ENCODE measurements at places on chromosomes 3 and 15.

DNA sequence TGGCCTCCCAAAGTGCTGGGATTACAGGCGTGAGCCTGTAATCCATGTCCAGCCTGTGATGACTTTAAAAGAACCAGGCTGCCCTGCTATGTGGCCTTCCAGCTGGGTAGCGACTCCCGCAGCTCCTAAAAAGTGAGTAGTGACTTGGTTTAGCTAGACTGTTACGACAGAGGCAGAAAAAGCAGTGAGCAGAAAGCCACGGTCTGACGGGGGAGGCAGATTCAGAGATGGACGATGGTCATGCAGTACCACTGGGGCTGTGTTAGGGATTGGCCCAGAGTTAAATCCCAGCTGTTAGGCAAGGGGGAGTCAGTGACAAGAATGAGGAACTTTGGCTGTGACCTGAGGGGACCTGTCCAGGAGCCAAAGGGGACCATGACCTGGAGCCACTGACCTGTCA lies 3.1 kb upstream of the RPL29 start:
- no peak for DNase-seq
- no peaks in the 10 kb centered on the region for H3K4me1 ChIP-seq
- H3K36me3 ChIP-seq, result peaks cover 11% of the 10 kb centered on the region
- H3K27me3 ChIP-seq, result no peaks in the 10 kb centered on the region
- no peak overlapping the region for H3K4me3 ChIP-seq

DNA sequence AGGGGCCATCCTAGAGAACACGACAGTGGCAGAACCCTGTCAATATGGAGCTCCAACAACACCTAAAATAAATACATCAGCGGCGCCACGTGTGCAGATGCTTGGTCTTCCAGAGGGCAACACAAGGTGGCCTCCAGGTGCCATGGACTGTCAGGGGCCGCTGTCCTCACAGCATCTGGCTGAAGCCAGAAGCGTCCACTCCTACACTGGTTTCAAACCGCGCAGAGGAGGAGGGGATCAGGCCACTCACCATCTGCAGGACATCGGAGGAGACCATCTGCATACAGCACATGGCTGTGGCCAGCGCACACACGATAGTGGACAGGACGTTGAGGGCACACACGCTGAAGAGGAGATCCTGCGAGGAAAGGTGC lies 118.2 kb downstream of the NSMCE3 start:
- no peaks in the 10 kb centered on the region for H3K36me3 ChIP-seq
- H3K4me3 ChIP-seq, result no peak overlapping the region
- no peaks in the 10 kb centered on the region for H3K4me1 ChIP-seq
- no peak overlapping the region for H3K27ac ChIP-seq

GRCh38 chr3:184440151-184440550 lies 60.3 kb downstream of the CHRD start:
- DNase-seq, result no peak
- no peak overlapping the region for H3K4me3 ChIP-seq
- H3K27ac ChIP-seq, result no peak overlapping the region

- no peak for DNase-seq
- H3K27me3 ChIP-seq, result no peaks in the 10 kb centered on the region
- no peaks in the 10 kb centered on the region for H3K36me3 ChIP-seq
- no peaks in the 10 kb centered on the region for H3K4me1 ChIP-seq
Measured at GRCh38 chr3:191306428-191306827, 22.8 kb upstream of the CCDC50 start.

GRCh38 chr15:67413770-67414390 lies 107.1 kb upstream of the C15orf61 start:
- no peak overlapping the region for H3K27ac ChIP-seq
- H3K4me1 ChIP-seq, result no peaks in the 10 kb centered on the region
- no peaks in the 10 kb centered on the region for H3K27me3 ChIP-seq
- no peak overlapping the region for H3K4me3 ChIP-seq
